ENCODE measurements at places on chromosomes 5 and 9.

GRCh38 chr9:99105152-99106043 lies 485 bp downstream of the TGFBR1 start:
- no peak for DNase-seq

DNA sequence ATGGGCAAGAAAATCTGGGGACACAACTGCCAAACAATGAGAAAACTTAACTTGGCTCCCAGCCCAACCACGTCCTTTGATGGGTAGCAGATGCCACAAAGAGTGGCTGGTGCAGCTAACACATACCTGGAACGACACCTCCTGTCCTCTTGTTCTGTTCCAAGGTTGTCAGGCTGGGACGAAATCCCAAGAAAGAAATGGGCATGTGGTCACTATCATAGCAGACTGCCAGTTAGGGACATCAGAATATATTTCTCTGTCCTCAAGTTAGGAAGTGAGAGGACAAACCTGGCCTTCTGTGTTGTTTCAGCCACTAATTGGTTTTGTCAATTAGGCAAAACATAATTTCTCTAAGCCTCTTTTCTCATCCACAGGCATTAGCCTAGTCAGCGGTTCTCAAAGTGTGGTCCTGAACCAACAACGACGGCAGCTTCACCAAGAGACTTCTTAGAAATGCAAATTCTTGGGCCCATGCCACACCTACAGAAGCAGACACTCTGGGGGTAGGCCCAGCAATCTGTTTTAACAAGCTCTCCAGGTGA lies 63.4 kb downstream of the RAPGEF1 start:
- peak; percentile 72 for DNase-seq

DNA sequence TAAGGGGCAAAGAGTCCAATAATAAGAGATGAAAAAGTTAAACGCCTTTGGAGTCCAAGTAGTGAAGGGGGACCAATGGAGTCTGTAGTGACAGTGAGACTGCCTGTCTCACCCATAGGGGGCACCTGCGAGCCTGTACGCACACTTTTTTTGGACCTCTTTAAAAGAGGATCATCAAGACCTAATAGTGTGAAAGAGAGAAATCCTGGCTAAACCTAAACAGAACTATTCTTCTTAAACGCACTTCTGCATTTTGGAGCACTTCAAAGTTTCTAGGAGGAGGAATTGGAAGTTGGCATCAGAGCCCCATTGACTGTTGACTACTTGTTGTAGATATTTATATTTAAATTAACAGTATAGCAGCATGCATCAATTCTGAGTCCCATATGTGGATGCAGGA lies 636.1 kb upstream of the KLF4 start:
- DNase-seq: no peak

DNA sequence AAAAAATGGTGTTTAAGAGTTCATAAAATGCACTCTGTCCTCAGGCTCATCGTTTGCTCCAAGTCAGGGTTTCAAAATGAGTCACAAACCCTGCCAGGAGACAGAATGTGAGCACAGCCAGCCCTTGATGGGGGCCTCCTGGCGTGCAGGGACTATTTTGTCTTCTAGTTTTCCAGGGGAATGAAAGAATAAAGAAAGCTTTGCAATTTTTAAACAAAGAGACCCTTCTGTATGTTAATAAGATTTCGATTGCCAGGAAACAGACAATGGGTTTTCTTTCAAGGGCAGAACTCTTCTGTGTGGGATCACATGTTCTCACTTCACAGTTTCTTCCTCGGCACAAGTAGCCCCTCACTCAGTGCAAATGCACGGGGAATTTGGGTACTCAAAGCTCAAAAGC lies 121.4 kb upstream of the C6 start:
- DNase-seq: no peak

DNA sequence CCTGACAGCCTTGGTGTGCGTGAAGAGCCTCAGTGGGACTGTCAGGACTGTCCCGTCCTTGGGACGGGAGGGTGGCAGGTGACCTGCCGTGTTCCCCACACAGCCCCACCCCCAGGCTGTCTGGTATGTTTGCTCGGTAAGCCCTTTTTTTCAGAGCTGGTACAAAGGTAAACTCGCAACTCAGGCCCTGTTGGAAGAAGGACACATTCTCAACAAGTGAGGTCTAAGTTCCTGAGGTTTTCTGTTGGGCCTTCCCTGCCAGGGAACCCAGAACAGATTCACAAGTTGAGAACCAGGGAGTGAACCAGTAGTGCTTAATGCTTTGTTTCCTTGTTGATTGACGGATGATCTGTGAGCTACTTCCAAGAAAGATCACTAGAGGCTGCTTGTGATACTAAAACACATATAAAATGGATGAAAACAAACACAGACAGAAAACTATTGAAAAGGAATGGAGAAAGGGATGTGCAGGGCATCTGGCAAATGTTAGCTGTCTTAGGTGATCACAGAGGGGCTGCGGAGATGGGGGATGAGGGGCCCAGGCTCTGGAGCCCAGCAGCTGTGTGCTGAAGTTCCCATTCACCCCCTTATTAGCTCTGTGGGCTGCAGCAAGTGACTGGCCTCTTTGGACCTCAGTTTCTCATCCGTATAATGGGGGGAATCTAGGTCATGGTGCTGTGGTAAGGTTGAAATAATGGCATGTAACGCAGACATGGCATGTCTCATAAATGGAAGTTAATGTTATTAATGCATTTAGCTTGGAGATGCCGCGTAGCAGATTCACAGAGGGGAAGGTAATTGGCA lies 2.7 kb downstream of the NDST1 start:
- no peak for DNase-seq

- DNase-seq: no peak
Measured at GRCh38 chr9:85268131-85268530, 473.6 kb downstream of the AGTPBP1 start.

- DNase-seq: no peak
Measured at GRCh38 chr9:91921371-91921770, 28.7 kb downstream of the ROR2 start.

DNA sequence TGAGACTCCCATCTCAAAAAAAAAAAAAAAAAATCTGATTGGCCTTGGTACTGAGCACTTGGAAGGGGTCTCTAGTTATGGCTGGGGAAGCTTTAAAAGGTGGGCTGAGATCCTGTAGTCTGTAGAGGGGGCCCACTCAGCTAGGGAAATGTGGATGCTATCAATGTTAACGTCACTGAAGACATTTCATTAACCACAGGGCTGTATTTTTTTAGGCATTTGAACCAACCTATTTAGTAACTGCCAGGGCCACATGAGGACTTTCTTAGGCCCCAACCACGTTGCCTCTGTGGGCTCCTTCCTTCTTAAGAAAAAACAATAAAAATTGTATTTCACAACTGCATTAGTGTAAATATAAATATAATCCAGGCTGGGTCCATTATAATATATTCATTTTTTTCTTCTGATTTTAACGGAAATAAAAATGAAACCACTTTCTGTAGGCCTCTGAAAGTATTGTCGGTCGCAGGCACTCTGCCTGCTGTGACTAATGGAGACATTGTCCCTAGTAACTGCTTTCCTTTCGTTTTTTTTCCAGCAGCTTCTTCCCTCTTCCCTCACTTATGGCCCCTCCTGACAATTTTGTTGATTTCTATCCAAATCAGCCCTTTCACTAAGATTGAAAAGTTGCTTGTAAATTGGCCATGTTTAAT lies 71.6 kb downstream of the GCNT1 start:
- DNase-seq: no peak

DNA sequence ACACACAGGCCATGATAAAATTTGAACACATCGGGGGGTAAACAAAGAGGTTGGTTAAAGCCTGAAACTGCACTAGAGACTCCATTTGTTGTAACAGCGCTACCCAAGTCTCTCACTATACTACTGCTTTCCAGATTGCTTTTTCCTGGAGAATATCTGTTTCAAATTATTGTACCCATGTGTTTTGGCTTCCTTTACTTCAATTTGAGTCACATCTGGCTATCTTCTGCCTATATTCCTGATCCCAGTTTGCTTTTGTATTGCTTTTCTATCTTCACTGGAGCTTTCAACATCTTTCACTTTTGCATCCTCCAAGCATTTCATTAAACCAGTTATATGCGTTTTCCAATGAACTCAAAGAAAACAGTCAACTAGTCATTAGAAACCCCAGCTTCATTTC lies 404.7 kb downstream of the MLLT3 start:
- no peak for DNase-seq

- no peak for DNase-seq
Measured at GRCh38 chr5:94397508-94397907, 220.9 kb downstream of the KIAA0825 start.

DNA sequence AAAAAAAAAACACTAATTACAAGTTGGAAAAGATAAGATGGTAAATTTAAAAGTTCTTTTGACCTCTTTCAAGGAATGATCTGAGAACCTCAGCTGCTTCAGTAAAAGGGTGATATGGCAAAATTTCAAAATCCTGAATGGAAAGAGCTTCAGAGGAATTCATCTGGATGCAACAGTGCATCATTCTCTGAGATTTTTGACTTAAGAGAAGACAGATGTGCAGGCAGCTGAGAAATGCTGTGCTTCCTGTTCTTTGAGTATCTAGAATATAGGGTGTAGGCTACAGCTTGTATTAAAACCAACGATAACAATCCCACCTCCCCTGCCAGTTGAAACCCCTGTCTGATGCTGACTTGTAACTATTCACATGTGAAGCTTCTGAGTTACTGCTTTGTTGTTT lies 6.2 kb downstream of the FRMPD1 start:
- no peak for DNase-seq

GRCh38 chr9:109328978-109329637 lies 8.2 kb upstream of the EPB41L4B start:
- no peak for DNase-seq

DNA sequence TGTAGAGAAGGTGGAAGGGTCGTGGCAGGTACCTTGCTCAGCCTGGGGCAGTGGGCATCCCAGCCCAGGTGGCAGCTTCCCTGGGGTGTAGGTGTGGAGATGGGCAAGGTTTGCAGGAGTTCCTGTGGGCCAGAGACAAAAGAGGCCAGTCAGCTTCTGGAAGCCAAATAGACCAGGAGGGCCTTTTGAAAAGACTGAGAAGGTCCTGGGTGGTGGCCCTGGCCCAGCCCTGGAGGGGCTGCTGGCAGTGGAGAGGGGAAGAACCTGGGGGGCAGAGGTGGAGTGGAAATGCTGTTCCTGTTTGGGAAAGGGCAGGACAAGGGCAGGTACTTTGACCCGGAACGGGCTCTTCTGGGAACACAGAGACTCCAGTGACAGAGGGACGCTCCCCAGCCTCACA lies 7.0 kb upstream of the IL3 start:
- DNase-seq: no peak
